ENCODE measurements at places on chromosomes 12 and 14.

GRCh38 chr12:129193263-129193871 is 340.1 kb downstream of the GLT1D1 start:
- DNase-seq: no peak

DNA sequence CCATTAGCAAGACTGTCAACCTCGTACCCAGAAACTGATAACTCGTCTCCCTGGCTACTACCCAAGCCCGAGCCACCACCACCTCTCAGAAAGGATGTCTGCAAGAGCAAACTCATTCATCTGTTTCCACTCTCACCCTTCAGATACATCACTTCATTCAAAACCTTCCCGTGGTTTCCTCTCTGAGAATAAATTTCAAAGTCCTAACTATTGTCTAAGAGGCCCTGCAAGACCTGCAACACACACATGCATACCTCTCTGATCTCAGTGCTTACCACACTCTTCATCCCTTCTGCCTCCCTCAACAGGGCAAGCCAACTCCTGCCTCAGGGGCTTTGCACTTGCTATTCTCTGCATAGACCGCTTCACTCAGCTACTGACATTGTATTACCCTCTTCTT is 40.6 kb downstream of the PPP1R13B start:
- no peak for DNase-seq

- DNase-seq: no peak
These were observed 45.4 kb upstream of the PCED1B start for GRCh38 chr12:47033789-47034555.

DNA sequence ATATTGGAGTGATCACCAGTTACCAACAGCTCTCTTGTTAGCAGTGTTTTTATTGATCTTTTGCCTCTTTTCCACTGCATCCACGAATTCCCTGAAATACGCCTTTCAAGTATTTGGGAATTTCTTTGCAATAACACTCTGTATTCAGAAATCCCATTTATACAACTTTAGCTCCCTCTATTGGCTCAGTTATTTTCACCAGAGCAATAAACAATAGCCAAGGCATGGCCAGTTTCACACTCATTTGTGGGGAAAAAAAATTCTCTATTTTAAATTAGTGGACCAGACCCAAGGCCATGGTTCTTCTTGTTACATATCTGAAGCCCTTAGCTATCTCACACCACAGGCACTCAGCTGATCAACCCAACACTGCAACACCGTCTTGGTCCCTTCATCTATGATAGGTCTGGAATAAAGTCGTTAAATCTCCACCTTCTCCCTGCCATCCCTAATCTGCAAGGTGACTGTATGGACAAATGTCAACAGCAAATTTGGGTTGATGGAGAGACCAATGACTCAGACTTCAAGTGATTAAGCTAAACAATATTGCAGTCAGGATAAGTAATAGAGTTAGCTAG is 92.4 kb upstream of the TMEM260 start:
- no peak for DNase-seq

- DNase-seq: no peak
These were observed 1.6 kb upstream of the PRPH start for GRCh38 chr12:49293056-49293956.

DNA sequence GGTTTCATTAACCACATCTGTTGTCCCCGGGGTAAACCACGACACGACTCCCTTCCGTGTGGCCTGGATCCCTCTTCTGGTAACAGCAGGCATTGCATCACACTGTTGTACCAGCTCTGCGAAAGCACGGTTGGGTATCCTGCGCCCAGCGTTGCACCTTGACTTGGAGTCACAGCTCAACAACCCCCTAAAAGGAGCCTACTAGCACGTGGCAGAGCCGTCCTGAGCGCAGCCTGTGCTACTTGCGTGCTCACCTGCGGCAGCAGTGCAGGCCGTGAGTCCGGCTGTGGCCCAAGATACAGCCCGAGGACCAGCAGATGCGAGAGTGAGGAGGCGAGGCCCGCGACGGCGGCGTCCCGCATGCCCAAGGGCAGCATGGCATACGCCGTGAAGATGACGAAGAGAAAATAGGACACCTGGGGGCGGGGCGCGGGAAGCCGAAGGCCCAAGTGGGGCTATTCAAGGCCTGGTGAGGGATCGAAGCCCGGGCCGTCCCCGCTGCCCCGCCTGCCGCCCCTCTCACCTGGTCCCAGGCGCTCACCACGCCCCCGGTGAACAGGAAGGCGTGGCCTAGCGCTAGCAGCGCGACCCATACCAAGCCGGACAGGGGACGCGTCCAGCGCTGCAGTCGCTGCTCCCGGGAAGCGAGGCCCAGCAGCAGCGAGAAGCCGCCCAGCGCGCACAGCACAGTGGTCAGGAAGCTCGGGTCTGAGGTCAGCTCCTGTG is 2.4 kb downstream of the ADCY4 start:
- no peak for DNase-seq
